ENCODE measurements at places on chromosomes 6 and 20.

DNA sequence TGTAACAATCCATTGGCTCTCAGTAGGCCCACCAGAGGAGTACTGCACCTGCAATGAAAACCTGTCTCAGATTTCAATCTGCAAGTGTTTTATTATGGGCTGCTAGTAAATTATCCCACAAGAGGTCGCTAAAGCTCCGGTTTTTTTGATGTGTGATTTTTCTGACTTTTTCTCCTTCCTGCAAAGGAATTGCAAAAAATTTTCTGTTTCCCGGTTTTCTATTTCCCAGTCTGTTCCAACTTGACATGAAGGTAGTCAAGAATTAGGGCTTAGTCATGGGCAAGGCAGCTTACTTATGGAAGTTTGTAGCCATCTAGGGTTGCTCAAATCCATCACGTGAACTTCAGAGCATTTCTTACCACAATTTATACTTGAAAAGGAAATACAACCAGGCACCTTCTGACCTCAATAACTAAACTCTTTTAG lies 38.5 kb upstream of the AHI1 start:
- no peak for DNase-seq

DNA sequence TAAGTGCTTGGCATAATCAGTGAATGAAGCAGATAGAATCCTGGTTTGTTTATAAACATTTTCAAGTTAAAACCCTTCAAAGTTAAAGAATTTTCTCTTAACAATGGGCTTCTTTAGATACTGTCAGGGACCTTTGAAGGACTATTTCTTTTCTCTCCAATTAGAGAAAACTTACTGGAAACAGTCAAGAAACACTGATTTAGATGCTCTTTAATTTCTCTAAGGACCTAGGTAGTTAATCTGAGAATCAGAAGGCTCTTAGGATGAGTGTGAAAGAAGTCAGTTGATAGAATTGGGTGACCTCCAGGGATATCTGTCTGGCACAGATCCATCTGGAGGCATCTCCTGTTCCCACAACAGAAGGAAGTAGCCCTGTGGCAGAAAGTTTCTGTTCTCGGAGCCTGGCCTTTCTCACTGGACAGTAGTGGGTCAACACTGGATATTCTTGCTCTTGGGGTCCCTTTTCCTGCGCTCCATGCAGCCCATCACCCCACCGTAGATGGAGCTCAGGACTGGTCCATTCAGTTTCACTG lies 22.5 kb downstream of the KIAA0408 start:
- no peak for DNase-seq

- DNase-seq, result no peak
Observed at GRCh38 chr6:137928286-137928685, 61.2 kb downstream of the TNFAIP3 start.

DNA sequence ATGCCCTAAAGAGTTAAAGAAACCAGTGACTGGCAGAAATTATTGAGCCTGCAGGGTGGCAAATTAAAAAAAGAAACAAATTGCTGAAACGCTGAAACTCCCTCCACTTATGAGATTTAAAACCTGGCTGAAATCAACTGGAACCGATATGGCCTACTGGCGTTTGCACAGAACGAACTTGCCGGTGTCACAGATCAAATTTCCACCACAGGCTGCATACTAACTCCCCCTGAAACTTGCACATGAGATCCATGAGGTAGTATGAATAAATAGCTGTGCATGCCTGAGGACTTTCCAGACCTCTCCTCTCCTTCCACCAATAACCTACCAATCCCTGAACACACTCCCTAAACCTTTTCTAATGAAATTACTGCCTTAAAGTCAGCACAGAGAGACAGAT lies 150.4 kb downstream of the RNGTT start:
- no peak for DNase-seq

All from esophagus muscularis mucosa (tissue), 4 donors.